ENCODE measurements at places on chromosomes 5 and 9.

DNA sequence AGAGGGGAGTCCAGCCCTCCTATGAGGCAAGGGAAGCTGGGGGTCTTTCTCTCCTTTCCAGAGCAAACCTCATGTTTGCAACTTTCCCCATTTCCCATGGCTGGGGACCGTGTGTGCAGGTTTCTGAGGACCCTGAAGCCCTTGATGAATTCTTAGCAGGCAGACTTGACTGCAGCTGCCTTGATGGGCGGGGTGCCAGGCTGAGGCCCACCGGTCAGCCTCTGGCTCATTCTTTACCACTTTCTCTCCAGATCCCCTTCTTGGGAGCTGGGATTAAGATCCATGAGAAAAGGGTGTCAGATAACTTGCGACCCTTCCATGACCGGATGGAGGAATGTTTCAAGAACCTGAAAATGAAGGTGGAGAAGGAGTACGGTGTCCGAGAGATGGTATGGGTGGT, 30.0 kb upstream of the FOXI1 start:
- no peak for DNase-seq

DNA sequence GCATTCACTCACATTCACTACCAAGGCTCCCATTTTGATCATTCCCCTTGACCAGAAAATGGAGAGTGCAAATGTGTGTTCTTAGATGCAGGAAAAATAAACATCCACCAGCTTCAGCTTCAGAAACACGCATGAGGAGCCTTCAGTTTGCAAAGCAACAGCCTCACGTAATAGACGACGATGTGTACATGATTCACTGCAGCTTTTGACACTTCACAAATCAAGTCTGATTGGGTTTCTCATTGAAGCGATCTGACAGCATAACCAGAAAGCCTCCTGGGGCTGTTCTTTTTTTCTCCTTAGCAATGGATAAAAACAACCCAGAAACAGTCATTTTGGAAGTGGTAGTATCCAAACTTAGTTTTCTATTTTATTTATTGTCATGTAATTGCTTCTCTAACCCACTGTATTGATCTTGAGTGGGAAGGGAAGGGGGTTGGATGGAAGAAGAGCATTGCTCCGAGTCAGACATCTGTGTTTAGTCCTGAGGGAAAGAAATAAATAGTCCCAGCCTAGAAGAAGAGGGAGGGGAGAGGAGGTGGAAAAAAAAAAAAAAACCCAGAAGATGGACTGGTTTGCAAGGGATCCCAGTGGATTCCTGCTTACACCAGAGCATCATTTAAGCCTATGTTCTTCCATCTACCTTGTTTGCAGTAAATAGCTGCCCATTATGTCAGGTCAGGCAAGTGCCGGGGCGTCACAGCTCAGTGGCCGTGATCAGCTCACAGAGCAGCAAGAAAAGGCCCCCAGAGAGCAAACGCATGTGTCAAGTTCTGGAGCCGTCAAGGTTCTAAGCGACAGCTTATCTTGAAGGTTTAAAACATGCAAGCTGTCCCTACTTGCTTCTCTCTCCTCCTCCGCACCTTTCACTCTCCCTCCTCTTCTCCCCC, 190.2 kb upstream of the SNX2 start:
- DNase-seq: no peak

DNA sequence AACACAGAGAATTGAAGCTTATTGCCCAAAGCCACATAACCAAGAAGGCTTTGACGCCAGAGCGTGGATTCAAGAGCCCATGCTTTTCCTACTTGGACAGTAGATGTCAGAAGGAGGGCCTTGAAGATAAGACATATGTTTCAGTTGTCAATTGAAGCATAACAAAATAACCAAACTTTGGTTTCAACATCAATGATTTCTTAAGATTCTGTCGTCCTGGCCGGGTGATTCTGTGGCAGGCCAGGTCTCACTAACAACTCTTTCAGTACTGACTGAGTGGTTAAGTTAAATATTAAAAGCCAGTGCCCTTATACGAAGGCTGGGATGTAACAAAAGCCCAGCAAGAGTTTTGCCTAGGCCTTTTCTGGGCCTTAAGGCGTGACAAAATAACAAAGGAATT, 94.0 kb downstream of the RCL1 start:
- DNase-seq: no peak

GRCh38 chr5:52751137-52751536, 36.6 kb upstream of the ITGA1 start:
- no peak for DNase-seq

- DNase-seq: no peak
Measured at GRCh38 chr5:135133698-135134515, 99.9 kb upstream of the PITX1 start.

GRCh38 chr5:139100825-139101224, 97.3 kb downstream of the SIL1 start:
- DNase-seq: no peak

DNA sequence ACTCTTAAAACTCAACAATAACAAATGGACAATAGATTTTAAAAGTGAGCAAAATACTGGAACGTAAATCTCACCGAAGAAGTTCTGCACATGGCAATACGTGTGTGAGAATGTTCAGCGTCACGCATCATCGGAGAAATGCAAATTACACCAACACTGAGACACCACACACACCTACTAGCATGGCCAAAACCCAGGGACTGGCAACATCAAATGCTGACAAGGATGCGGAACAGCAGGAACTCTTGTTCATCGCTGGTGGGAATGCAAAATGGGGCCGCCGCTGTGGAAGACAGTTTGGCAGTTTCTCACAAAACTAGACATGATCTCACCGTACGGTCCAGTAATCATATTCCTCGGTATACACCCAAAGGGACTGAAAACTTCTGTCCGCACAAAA, 21.6 kb upstream of the CLPTM1L start:
- DNase-seq: no peak

- DNase-seq: no peak
Measured at GRCh38 chr5:125298746-125299379, 552.4 kb upstream of the ZNF608 start.

DNA sequence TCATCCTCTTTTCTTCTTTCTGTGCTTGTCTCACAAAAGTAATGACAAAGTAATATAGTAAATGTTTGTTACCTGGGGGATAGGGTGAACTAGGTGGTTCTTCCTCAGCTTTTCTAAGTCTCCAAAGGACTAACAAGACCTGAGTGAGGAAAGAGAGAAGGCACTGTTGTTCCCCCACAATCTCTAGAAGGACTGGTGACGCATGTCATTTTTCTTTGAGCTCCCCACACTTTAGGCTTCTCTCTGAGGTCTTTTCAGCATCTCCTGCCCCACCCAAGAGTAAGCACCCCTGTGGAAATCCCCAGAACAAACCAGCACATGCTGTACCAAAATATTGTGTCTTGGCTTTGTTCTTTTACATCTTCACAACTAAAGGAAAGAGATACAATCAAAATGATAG, 2.4 kb upstream of the IL7R start:
- DNase-seq: no peak

- no peak for DNase-seq
Measured at GRCh38 chr5:14700478-14701436, 36.2 kb downstream of the OTULIN start.

DNA sequence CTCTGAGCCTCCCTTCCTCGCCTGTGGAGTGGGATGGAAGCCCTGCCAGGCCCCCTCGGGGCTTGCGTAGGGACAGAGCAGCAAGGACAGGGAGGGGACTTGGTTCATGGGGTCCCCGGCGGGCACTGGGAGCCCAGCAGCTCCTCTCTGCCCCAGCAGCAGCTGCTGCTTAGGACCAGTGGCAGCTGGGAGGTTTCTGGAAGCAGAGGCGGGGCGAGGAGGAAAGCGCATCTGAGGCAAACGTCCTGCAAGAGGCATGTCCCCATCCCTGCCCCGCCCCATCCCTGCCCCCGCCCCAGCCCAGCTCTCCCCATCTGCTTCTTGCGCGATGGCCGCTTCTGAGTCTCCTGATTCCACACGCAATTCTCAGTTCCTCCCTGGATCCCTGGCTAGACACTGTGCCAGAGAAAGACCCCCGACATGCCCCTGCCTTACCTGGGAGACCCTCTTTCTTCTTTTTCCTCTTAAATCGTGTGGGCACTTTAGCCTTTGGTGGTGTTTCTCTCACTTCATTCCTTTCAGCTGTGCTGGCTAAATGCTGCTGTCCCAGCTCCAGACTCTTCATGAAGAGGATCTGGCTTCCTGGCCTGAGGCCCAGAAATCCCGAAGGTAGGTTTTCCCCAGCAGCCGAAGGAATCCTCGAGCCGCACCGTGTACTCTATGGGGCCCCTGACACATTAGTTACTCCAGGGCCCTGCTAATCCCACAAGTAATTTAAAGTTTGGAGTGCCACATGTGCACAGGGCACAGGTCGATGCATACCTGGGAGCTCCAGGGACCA, 4.4 kb upstream of the OR2S2 start:
- DNase-seq: no peak

DNA sequence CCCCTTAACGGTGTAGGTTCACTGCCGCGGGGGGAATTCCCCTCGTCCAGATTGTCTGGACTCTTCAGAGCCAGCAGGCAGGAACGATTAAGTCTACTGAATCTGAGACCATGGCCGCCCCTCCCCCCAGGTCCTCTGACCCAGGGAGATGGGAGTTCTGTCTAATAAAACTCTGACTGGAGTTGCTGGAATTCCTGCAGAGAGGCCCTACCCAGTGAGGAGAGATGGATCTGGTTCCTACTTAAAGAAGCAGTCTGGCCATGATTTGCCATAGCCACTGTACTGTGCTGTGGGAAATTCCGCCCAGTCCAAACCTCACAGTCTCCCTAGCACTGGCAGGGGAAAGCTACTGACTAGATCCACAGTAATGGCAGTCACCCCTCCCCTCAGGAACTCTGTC, 237.7 kb upstream of the RASA1 start:
- no peak for DNase-seq
